ENCODE measurements at places on chromosomes 6 and 20.
A peak's percentile ranks its signal among the peaks of the same experiment; 100 is the strongest.

- no peak for DNase-seq
Observed at GRCh38 chr6:159180001-159180400, 10.8 kb downstream of the FNDC1 start.

- DNase-seq: peak; percentile 5
Observed at GRCh38 chr6:89144354-89144906, 1.4 kb upstream of the PM20D2 start.

- DNase-seq: no peak
Observed at GRCh38 chr6:98044151-98044561, 761.1 kb upstream of the MMS22L start.

DNA sequence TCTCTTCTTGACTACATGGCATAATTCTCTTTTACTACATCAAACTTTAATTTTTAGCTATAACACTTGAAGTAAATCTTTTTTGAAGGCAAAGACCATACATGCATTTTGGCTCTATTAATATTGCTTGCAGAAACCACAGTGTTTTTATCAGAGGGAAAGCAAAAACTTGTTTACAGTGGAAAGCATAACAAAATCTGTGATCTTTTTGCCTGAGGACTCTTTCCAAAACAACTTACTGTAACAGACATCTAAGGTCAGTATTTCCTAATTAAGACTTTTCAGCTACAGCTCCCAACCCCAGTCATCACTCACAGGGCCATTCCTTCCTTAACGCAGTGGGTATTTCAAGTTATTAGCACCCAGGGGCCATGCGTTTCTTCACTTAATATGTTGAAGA is 274.7 kb downstream of the CDKAL1 start:
- no peak for DNase-seq

DNA sequence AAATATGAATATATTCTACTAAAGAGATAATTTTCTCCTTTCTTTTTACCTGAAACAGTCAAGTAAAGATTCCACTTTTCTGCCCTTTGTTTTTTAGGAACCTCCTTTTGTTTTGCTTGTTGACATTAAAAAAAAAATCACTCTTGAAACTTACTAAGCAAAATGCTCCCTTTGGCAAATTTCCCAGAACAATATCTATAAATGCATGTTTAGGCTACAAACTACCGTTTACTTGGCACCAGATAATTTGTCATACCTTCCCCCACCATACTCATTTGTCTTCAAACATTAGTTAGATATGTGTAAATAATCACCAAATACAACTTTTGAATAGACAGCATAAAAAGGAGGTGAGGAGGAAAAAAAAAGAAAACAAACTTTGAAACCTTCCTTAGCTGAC is 604.7 kb downstream of the RFPL4B start:
- DNase-seq: peak; percentile 56

- DNase-seq: no peak
Observed at GRCh38 chr6:7115543-7116231, 7.9 kb downstream of the RREB1 start.

GRCh38 chr6:37814374-37814773 is 5.2 kb upstream of the ZFAND3 start:
- no peak for DNase-seq

GRCh38 chr20:47907031-47907675 is 121.9 kb upstream of the SULF2 start:
- DNase-seq: no peak

All from NCI-H2227 treated with DMSO at 0.1 percent for 48 hours (cell line).